ENCODE measurements at places on chromosomes 6 and 20.

GRCh38 chr6:132461958-132462357 is 51.0 kb downstream of the STX7 start:
- no peak for DNase-seq

GRCh38 chr6:105832313-105832761 is 253.8 kb upstream of the PRDM1 start:
- DNase-seq: no peak

GRCh38 chr6:39884696-39885095 is 49.6 kb downstream of the MOCS1 start:
- peak; percentile 69 for DNase-seq

DNA sequence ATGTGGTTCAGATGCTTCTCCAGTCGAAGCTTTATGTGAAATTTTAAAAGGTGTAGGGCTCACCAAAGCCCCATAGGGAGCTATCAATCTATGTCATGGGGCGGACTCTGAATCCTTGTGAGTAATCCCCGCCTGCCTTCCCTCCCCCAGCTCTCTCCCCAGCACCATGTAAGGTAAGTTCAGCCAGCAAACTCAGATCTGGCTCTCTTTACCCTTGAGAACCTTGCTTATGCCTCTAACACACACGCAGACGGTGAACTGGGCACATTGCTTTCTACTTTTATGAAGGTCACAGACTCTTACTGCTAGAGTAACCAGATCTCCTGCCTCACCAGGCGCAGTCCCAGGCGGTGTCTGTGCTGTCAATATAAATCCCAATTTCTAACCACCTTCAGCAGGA is 82.6 kb upstream of the CNKSR3 start:
- DNase-seq: peak; percentile 73

- no peak for DNase-seq
Measured at GRCh38 chr6:78948785-78949184, 81.4 kb downstream of the IRAK1BP1 start.

DNA sequence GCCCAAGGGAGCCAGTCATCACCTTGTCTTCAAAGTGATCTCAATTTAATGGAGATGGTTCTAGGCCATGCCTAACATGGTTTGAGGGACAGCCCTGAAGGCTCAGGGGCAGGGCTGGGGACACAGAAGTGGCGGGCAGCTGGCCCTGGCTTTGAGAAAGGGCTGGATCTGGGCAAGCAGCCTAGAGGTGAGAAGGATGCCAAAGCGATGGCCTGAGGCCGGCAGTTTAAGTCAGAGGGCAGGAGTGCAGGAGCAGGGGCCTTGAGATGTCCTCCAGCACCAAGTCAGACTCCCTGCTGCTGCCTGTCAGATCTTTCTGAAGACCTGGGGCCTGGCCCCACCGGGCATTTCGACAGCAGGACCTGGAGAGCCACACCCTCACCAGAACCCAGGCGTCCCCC is 28.4 kb upstream of the APMAP start:
- DNase-seq: no peak

- no peak for DNase-seq
Measured at GRCh38 chr20:53639647-53640440, 46.2 kb upstream of the ZNF217 start.

GRCh38 chr20:33851842-33852466 is 40.8 kb downstream of the CHMP4B start:
- DNase-seq: no peak

DNA sequence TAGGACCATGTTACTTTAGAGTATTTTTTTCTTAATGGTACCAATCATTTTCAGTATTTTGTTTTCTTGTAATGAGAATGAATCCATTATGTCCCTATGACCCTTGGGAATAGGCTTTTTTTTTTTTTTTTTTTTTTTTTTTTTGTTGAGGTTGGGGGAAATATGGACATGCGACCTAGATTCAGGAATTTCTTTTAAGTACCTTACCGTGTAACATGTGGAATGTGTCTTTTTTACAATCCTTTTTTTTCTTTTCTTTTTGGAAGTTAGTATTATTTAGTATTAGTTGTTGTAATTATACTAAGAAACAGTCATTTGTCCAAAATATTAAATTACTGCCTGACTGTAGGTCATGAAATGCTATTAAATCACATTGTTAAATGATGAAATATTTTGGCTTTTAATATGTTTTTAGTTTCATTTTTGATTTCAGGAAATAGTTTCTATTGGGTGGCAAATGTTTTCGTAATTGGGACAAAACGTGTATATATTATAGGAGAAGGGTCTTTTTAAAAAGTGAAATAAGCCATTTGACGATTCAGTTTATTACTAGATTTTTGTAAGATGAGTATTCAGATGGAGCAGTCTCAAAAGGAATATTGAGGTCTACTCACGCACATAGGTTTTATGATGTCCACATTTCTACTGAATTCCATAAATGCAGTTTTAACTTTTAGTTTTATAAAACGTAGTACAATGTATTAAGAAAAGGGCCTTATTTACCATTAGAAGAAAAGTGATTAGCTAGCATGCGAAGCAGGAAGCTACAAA is 4.9 kb downstream of the ARID1B start:
- DNase-seq: no peak

GRCh38 chr6:108710030-108710429 is 138.2 kb upstream of the ARMC2 start:
- DNase-seq: no peak

DNA sequence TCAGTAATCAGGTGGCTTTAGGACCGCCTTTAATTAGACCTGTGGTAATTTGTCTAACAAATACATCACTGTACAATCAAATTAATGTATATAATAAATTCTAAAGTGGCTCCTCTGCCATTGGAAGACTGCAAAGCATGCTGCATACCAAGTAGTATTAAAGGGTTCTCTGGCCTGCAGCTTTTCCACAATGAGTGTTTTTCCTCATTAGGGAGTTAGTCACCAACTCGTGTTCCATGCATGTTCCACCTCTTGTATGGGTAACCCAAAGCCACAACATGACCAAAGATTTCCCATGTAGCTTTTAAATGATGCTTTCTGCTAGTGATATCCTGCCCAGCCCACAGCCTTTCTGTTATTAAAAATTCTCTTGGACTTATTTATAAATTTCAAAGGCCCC is 218.7 kb downstream of the FUT9 start:
- no peak for DNase-seq

DNA sequence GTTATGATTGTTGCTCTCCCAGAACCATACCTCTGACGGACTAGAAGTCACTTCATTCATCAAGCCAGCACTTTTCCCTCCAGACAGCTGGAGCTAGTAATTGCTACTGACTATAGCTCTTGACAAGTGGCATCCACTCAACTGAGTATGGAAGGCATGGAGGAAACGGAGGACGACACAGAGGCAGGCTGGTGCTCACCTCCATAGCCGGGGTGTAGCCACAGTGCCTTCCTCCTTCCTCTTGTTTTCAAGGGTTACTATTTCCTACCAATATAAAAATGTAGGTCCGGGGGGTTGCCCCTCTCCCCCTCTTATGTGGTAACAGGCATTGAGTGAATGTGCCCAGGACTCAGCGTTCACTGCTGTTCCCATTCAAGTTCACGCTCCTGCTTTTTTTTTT is 23.5 kb upstream of the FOXC1 start:
- DNase-seq: no peak

DNA sequence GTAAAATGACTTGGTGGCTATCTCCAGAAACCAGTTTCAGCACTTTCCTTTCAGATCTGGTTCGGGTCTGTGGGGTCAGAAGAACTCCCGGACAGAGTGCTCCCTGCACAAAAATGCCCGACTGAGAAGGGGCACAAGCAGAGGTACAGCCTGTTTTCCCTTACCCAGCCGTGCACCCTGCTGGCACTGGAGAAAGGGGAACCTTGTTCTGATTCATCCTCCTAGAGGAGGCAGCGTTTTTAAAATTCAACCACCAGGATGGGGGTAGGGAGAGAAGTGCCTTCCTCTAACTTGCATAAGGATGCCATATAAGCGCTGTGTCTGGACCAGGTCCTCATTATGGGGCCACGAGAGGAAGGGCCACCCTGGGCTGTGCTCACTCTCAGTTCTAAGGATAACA is 17.6 kb downstream of the RIMS4 start:
- DNase-seq: no peak

DNA sequence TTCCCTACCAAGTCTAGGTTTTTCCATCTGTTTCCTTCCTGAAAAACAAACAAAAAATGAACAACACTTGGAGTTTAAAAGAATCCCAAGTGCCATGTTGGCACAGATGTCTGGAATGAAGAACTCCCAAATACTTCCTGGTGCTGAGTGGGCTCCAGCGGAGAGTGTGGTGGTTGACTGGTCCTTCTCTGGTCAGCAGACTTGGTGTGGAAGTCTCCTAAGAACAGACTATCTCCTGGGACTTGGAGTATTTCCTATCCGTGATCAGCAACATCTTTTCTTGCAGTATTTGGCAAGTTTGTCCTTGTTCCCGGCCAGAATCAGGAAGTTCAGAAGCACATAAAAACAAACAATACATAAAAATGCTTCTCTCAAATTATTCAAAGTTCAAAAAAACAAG is 154.1 kb downstream of the MTFR2 start:
- DNase-seq: no peak

DNA sequence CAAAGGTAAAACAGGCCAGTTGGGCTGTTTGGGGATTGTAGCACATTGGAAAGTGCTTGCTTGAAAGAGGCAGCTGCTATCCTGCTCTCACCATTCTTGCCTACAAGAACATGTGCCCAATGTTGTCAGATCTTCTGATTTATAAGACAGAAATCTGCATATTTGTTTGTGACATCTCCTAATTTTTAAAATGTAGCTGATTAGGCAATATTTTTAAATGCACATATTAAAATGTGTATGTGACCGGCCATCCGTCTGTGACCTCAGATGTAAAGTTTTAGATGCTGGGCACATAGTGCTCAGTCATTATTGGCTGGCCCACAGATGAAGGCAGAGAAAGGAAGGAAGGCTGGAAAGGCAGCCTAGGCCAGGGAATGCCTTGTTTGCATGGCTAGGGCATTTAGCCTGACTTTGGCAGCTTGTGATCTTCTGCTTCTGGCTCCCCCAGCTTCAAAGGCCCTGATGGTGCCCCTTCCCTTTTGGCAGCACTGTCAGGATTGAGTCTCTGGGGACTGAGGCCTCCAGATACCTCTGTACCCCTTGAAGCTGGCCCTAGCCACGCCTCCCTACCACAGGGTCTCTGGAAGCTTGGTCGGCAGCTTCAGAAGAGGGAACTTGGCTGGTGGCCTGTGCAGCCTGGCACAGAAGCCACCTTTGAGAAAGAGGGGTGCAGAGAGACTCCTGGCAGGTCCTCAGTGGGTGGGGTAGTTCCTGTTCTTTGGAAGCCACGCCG is 6.4 kb downstream of the SNPH start:
- DNase-seq: no peak

GRCh38 chr6:137211910-137212309 is 7.3 kb downstream of the IFNGR1 start:
- no peak for DNase-seq

GRCh38 chr6:168606722-168607121 is 165.7 kb downstream of the SMOC2 start:
- DNase-seq: no peak

- DNase-seq: no peak
Measured at GRCh38 chr6:37826993-37827392, 7.5 kb downstream of the ZFAND3 start.

- DNase-seq: no peak
Measured at GRCh38 chr6:118890997-118891790, 2.8 kb upstream of the ASF1A start.

DNA sequence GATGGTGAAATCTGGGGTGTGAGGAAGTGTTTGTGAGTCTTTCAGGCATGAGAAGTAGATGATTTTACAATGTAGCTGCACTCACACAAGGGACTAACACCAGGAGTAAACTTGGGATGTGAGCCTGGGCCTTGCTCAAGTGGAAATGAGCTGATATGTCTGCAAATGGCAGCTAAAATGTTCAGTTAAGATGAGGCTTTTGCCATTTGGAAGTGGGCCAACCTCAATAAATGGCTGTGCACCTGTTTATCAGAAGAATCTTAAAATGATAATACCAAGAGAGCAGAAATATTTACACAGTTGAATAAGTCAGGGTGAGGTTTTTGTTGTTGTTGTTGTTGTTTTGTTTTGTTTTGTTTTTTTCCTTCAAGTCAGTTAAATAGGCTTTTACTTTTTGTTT is 25.7 kb upstream of the KLHL31 start:
- DNase-seq: no peak

DNA sequence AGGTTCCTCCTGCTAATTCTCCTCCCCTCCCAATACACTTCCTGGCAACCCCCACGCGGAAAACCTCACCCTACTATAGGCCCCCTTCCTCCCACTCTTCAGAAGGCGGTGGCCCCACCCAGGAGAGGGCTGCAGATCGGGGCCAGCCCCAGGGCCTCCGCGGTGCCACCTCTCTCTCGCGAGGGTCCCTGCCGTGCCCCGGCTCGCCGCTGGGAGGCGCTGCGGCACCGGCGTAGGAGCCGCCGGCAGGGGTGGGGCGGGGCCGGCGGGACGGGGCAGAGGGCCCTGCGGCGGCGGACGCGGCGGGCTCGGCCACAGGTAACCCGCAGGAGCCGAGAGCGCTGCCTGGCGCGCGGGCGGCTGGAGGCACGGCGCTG is at the start of gene ANKRD6:
Gene ANKRD6 (plus strand): TSS at position 278 of the 377 bp plus-strand sequence. CDS start 133,825 bp downstream, outside the sequence.
- peak; percentile 38 for DNase-seq

DNA sequence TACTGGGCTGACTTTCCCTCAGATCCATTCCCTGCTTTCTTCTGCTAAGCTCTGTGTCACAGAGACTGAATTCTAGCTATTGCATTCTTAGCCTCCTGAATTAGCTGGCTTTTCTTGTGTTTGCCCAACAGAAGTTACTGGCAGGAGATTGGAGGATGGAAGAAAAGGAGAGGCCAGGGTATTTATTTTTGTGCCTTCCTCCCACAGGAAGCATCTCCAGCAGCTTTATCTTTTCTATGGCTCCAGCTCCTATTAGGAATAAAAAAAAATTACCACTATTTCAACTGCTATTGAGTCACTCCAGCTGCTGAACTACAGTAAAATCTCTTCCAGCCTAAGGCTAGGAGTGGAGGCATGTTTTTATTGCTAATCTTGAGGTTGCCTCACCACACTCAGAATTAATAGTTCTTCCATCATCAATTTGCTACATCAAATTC is 492.4 kb downstream of the RFPL4B start:
- DNase-seq: peak; percentile 72

DNA sequence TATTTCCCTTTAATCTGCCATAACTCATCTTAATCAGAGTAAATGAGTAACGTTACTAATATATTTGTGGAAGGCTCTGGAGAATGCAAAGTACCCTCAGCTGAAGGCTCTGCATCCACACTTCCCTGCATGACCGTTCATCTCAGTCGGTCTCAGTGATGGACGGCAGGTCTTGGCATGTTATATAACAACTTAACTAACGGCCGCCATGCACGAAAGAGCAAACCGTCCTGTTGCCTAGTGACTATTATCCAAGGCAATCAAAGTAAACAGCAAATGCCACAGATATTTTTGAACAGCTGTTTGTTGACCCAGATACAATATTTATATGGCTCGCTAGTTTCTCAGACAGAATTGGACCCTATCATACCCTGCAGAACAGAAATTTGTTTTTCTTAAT is 194.9 kb upstream of the SMLR1 start:
- DNase-seq: no peak

- DNase-seq: no peak
Measured at GRCh38 chr6:111661541-111662061, 55.9 kb upstream of the TRAF3IP2 start.

Data from fibroblast of upper back skin (primary cell).